CD4-positive, alpha-beta T cell treated with Interleukin-17A for 1 hour (primary cell): ENCODE measurements at places on chromosomes 3 and 15.

GRCh38 chr3:55708921-55709320, 221.8 kb upstream of the WNT5A start:
- no peak for DNase-seq

DNA sequence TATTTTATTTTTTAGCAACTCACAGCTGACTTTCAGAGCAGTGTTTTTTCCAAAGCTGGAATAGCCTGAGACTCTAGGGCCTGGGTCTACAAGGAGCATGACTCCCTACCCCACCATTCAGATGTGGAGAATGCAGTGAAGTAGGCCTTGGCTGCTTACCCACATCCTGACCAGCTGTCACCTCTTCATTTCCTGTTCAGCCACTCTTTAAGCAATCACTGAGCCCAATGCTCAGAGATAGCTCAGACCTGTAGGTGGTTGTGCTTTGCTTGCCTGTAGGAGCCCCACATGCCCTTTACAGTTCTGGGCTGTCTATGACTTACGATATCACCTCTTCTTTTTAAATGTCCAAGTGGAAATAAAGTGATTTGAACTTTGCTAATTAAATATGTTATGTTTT, 148.1 kb downstream of the NEK11 start:
- DNase-seq = peak; percentile 38

- DNase-seq = no peak
Measured at GRCh38 chr3:153350420-153350819, 188.4 kb downstream of the RAP2B start.

DNA sequence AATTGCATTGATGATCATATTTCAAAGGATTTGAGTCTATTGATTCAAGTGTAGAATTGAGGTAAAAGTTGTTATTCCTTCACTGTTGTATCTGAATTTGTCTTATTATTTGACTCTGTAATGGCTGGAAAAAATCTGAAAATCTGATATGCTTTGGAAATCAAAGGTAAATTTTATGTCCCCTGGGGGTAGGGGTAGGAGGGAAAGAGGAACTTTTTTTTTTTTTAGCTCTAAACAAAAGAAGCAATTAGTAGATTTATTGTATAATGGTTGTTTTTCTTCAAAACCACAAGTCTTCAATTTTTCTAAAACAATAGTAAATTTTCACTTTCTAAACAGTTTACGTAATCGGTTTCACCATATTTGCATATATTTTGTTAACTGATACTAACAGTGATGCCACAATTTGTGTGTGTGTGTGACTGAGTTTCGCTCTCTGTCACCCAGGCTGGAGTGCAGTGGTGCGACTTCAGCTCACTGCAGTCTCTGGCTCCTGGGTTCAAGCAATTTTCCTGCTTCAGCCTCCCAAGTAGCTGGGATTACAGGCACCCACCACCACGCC, 91.7 kb upstream of the GOLGA6L4 start:
- no peak for DNase-seq

GRCh38 chr3:169083163-169083562, 580.3 kb downstream of the MECOM start:
- DNase-seq = no peak

- DNase-seq = no peak
Measured at GRCh38 chr15:25955628-25956027, 92.5 kb upstream of the ATP10A start.
